ENCODE measurements at places on chromosomes 6 and 20. TPM values are rescaled to one million over a fixed set of nuclear protein-coding genes. Genes with fewer than 3 reads are reported as not detected.

The TMEM217 gene
- polyA plus RNA-seq: not detected

The COL10A1 gene
- polyA plus RNA-seq: not detected

The RFX6 gene
- not detected for polyA plus RNA-seq

The PGC gene
- not detected for polyA plus RNA-seq

The ULBP1 gene
- 0.38 TPM for polyA plus RNA-seq

The FOXQ1 gene
- not detected for polyA plus RNA-seq

The WFDC5 gene
- polyA plus RNA-seq: not detected

The FERMT1 gene
- polyA plus RNA-seq: 0.16 TPM

The TUBE1 gene
- 204 TPM for polyA plus RNA-seq

The HSPA12B gene
- polyA plus RNA-seq: not detected

The PROKR2 gene
- not detected for polyA plus RNA-seq

The CD40 gene
- not detected for polyA plus RNA-seq

The AHI1 gene
- 54.7 TPM for polyA plus RNA-seq

The CTCFL gene
- polyA plus RNA-seq: not detected

The SLC17A2 gene
- polyA plus RNA-seq: not detected

The YIPF3 gene
- 244 TPM for polyA plus RNA-seq

The CFAP61 gene
- 0.42 TPM for polyA plus RNA-seq

The APMAP gene
- 140 TPM for polyA plus RNA-seq

The TMEM244 gene
- not detected for polyA plus RNA-seq

The TFAP2C gene
- polyA plus RNA-seq: not detected

The RBPJL gene
- polyA plus RNA-seq: not detected

The MYMX gene
- not detected for polyA plus RNA-seq

The PDE10A gene
- 52.4 TPM for polyA plus RNA-seq

The COL21A1 gene
- polyA plus RNA-seq: not detected

The HDGFL1 gene
- not detected for polyA plus RNA-seq

The FAM83B gene
- polyA plus RNA-seq: not detected

The PTP4A1 gene
- 57.6 TPM for polyA plus RNA-seq

The HLA-A gene
- polyA plus RNA-seq: 58.7 TPM

The EDN3 gene
- not detected for polyA plus RNA-seq

The VIP gene
- polyA plus RNA-seq: not detected

The DDO gene
- not detected for polyA plus RNA-seq

The HLA-DRA gene
- polyA plus RNA-seq: not detected

The ACSS1 gene
- polyA plus RNA-seq: 0.14 TPM

The SLC22A23 gene
- polyA plus RNA-seq: 8.8 TPM

The LY6G6C gene
- polyA plus RNA-seq: 0.88 TPM

The GPANK1 gene
- polyA plus RNA-seq: 21.9 TPM

The UNC93A gene
- polyA plus RNA-seq: not detected

The TOX2 gene
- 0.86 TPM for polyA plus RNA-seq

The FAM83C gene
- polyA plus RNA-seq: not detected

The OR12D3 gene
- not detected for polyA plus RNA-seq

The MYCT1 gene
- polyA plus RNA-seq: not detected

The SERAC1 gene
- polyA plus RNA-seq: 22.3 TPM

The TP53TG5 gene
- polyA plus RNA-seq: not detected

The PLG gene
- polyA plus RNA-seq: 1.3 TPM

The THBS2 gene
- 1.0 TPM for polyA plus RNA-seq

The TMEM14C gene
- polyA plus RNA-seq: 106 TPM

The ESR1 gene
- polyA plus RNA-seq: 0.14 TPM

The STK35 gene
- 10.8 TPM for polyA plus RNA-seq

The GPSM3 gene
- polyA plus RNA-seq: 1.2 TPM

The KIAA0408 gene
- polyA plus RNA-seq: 109 TPM

The TCF19 gene
- polyA plus RNA-seq: 2.5 TPM

The PAK5 gene
- 47.0 TPM for polyA plus RNA-seq

The SLC17A1 gene
- not detected for polyA plus RNA-seq

The BPIFA1 gene
- polyA plus RNA-seq: not detected

The ENPP5 gene
- 1.2 TPM for polyA plus RNA-seq

The ADGRG6 gene
- polyA plus RNA-seq: 0.37 TPM

The CALHM5 gene
- not detected for polyA plus RNA-seq

The TTBK1 gene
- 4.2 TPM for polyA plus RNA-seq

The FOXS1 gene
- polyA plus RNA-seq: not detected

Data from neural cell (in vitro differentiated cells).